Right hindlimb (tissue), 1 donor: ENCODE measurements at places on chromosomes 13 and 19.

DNA sequence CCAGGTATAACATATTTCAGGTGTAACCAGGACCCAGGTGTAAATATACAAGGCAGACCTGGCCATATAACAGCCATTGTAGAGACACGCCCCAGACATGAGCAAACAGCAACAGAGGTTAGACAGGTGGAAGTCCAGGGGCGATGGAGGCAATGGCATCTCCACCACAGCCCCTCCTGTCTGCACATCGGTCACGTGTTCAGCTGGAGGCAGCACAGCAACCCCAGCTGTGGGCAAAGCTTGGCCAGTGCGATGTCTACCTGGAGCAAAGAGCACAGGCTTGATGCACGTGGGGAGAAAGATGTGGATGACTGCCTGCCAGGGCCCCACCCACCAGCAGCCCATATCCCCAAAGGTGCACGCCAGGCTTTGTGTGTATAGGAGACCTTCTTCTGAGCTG, 4.4 kb downstream of the CYP4F2 start:
- DNase-seq = no peak

- DNase-seq = peak; percentile 28
Measured at GRCh38 chr13:39516096-39516495, 86.9 kb downstream of the LHFPL6 start.

DNA sequence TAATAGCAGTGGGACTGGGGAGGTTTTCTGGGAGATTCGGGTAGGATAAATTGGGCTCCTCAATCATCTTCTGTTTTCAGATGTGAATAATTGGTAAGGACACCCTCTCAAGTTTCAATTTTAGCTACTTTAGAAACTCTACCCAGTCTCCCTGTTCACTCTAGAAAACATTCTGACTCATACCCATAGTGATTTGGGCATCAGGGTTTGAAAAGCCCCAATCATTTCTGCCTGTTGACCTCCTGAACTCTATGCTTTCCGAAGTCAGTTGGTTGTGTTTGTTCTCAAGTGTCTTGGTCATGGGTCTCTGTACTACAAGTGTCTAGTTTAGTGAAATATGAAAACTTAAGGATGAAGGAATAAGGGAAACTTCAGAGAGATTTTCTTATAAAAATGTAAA, 911.3 kb upstream of the GPC6 start:
- DNase-seq = no peak

- DNase-seq = no peak
Measured at GRCh38 chr13:26711211-26711610, 49.4 kb downstream of the GPR12 start.

- DNase-seq = peak; percentile 45
Measured at GRCh38 chr19:40191836-40192646, 815 bp downstream of the MAP3K10 start.

- no peak for DNase-seq
Measured at GRCh38 chr19:33888665-33889064, 92.0 kb downstream of the KCTD15 start.

- DNase-seq = no peak
Measured at GRCh38 chr13:108315273-108315672, 45.8 kb downstream of the TNFSF13B start.

- DNase-seq = no peak
Measured at GRCh38 chr13:110343241-110343865, 36.3 kb downstream of the COL4A2 start.

- no peak for DNase-seq
Measured at GRCh38 chr13:47168066-47168465, 271.2 kb upstream of the HTR2A start.

GRCh38 chr13:43088093-43088511, 64.7 kb downstream of the DNAJC15 start:
- DNase-seq = no peak

DNA sequence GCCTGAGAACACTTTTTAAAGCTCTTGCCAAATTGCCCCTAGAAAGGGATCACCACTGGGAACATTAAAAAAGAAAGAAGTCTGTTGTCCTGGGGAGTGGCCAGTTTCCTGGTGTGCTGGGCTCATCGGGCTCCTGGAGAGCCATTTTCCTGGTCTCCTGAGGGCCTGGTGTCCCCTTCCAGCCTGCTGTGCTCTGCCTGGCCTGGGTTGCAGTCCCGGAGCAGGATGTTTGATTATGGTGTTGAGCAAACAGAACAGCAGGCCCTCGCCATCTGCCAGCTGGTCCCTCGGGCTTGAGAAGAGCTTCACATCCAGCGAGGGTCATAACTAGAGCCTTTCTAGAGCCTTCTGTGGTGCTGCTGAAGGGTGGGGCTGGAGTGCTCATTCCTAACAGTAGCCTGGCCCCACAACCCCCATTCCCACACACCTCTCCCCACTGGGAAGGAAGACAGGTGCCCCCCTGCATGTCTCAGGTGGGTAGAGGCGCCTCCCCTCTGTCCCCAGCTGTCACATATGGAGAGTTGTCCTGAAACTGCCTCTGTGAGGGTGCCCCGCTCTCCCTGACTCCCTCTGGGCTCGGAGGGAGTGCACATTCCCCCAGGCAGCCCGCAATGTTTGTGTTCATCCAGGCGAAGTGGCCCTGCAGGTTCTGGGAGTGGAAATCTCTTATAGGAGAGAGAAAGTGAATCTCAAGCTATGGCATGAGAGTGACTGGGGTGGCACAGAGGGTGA, 151.1 kb downstream of the SIPA1L3 start:
- no peak for DNase-seq

GRCh38 chr19:41919948-41920712, 8.1 kb downstream of the ERFL start:
- DNase-seq = no peak

GRCh38 chr19:3403489-3404323, 37.3 kb downstream of the NFIC start:
- DNase-seq = peak; percentile 92

- no peak for DNase-seq
Measured at GRCh38 chr13:27110056-27110746, 61.4 kb downstream of the USP12 start.

- DNase-seq = no peak
Measured at GRCh38 chr13:98013241-98013640, 59.8 kb downstream of the IPO5 start.

GRCh38 chr13:19766591-19766990, 16.2 kb downstream of the PSPC1 start:
- DNase-seq = no peak
